ENCODE measurements at places on chromosomes 1 and 21.
A peak's percentile ranks its signal among the peaks of the same experiment; 100 is the strongest.

- DNase-seq, result no peak
These were observed 57.0 kb downstream of the WARS2 start for GRCh38 chr1:119083479-119083878.

DNA sequence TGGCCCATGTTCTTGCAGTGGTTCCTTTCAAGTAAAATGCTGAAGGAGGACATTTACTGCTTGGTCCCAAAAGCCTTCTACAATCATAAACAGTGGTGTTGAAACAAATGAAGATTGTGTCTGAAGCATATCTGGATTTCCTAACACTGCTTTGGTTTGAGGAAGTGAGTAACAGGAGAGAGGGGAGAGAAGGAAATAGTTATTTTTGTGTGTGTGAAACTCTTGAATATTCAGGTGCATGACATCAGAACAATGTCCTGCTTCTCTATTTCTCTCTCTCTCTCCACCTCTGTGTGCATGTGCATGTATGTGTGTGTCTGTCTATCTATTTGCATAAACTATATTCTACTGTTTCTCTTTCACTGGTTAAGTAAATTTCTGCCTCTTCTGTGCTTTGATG lies 61.4 kb upstream of the TNFSF18 start:
- DNase-seq, result peak; percentile 7

DNA sequence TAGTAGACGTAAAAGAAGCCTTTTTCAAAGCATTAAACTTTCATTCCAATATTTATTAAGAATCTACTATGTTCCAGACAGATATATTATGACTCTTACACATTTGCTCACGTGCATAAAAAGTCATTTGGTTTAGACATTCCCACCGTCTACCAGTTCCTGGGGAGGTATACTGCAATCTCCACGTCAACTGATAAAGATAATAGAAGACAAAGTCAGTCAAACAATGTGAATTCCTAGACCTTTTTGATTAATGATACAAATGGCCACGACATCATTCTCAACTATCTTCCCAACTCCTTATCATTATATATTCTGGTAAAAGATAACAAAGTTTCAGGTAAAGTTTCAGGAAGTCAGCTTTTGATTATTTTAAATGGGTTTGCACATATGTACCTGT lies 69.0 kb downstream of the SIPA1L2 start:
- no peak for DNase-seq

- no peak for DNase-seq
These were observed 20.1 kb upstream of the ADAR start for GRCh38 chr1:154628121-154628405.

DNA sequence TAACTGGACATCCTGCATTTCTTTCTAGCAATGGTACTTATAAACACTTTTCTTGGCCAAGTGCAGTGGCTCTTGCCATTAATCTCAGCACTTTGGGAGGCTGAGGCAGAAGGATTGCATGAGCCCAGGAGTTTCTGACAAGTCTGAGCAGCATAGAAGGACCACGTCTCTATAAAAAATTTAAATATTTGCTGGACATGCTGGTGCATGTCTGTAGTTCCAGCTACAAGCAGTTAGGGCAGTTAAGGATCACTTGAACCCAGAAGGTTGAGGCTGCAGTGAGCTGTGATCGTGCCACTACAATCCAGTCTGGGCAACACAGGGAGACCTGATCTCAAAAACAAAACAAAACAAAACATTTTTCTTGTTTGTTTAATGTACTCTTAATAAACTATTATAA lies 434.0 kb downstream of the PLA2G4A start:
- no peak for DNase-seq

GRCh38 chr21:45381036-45381787 lies 23.8 kb upstream of the COL18A1 start:
- no peak for DNase-seq

DNA sequence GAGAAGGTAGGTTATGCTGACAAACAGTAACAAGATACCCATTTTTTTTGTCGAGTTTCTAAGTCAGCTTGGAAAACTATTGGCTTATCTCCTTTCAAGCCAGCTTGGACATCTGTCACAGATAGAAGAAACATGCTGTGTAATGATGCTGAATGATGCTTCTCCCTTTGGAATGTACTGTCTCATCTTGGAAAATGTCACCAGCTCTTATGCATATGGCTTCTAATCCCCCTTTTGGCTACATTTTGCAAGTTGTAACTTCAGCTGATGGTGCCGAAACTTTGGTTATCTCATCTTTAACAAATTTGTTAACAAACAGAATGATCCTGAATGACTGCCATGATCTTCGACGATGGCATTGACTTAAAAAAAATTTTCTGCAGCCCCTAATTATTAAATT lies 68.8 kb upstream of the ST6GALNAC3 start:
- no peak for DNase-seq

GRCh38 chr1:93323185-93323820 lies 22.4 kb upstream of the DR1 start:
- DNase-seq, result no peak

GRCh38 chr1:65141394-65141793 lies 6.6 kb upstream of the AK4 start:
- DNase-seq, result no peak

DNA sequence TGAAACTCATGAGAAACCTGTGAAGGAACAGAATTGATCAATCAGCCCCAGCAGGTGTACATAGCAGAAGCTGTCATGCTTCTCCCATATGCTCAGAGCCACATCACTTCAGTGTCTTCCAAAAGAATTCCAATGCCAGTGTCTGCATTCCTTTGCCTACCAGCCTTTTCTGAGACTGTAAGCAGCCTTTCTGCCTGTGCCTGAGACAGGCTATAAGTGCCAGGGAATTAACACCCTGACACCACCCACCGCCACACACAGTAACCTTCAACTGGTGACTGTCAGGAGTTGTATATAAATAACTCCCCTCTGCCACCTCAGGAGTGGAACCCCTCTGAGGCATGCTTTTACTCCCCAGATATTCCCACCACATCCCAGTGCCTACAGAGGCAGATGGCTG lies 38.1 kb upstream of the SLAMF9 start:
- no peak for DNase-seq

GRCh38 chr21:34354836-34355235 lies 9.0 kb upstream of the KCNE2 start:
- DNase-seq, result no peak

GRCh38 chr1:198978523-198978922 lies 339.7 kb downstream of the PTPRC start:
- DNase-seq, result no peak

- no peak for DNase-seq
These were observed 37.5 kb upstream of the QSOX1 start for GRCh38 chr1:180116964-180117763.

GRCh38 chr1:151846686-151847237 lies 6.8 kb downstream of the THEM5 start:
- no peak for DNase-seq

- DNase-seq, result no peak
These were observed 41.5 kb downstream of the ZYG11B start for GRCh38 chr1:52767596-52768280.

DNA sequence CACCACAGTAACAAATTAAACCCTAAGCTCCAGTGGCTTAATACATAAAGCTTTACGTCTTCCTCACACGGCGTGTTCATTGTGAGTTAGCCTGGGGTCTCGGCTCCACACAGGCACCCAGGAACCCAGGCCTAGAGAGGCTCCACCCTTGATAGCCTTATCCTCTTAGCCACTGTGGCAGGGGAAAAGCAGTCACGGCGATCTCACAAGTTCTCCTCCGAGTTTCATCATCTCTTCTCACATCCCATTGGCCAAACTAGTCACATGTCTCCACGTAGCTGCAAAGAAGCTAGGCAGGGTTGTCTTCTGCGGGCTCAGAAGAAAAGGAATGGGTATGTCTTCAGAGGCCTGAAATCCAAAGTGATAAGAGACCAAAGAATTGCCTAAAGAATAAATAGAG lies 122.3 kb upstream of the GRIK3 start:
- DNase-seq, result no peak

- DNase-seq, result no peak
These were observed 8.8 kb downstream of the TMCC2 start for GRCh38 chr1:205236526-205236925.

DNA sequence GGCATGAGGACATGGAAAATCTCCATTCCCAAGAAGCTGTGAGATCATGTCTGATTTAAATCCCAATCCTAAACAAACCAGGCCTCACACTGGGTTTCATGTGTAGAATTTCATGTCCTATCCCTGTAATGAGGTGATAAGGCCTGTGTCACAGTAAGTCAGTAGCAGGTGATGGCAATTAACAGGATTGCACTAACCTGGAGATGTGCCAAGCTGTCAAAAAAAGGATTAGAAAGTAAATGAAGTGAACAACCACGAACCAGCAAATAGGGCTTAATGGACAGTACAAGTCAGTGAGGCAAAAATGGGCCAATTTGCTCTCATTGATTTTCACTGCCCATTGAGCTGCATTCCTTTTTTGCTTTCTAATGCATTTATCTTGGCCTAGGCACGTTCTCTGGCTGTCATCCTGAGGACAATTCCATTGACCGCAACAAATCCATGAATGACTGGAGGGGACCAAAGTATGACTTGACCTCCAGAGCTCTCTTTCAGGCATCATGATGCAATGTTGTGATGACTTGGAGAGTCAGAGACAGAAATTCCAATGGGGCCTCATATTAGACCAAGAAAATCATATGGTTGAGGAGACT lies 673.6 kb upstream of the ADGRL2 start:
- DNase-seq, result no peak

- DNase-seq, result peak; percentile 45
These were observed 576 bp downstream of the SMIM12 start for GRCh38 chr1:34858901-34859445.

- no peak for DNase-seq
These were observed 35.5 kb downstream of the PDE9A start for GRCh38 chr21:42688841-42689371.

- DNase-seq, result no peak
These were observed 148.2 kb upstream of the KLHDC7A start for GRCh38 chr1:18332576-18332975.

DNA sequence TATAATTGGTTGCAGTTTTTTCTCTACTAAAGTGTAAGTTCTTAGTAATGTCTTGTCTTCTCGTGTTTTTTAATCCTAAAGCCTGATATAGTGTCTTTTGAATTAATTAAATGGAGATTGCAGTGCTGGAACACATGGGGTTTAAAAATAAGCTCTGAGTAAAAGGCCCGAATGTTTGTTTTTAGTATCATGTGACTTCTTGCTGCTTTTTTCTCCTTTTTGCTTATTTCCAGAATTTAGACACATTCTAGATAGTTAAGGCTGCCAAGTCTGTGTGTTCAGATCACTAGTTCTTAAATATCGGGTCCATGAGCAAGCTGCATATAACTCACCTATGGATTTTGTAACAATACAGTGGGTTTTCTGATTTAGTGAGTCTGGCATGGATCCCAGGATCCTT lies 27.5 kb downstream of the KCTD3 start:
- DNase-seq, result no peak

DNA sequence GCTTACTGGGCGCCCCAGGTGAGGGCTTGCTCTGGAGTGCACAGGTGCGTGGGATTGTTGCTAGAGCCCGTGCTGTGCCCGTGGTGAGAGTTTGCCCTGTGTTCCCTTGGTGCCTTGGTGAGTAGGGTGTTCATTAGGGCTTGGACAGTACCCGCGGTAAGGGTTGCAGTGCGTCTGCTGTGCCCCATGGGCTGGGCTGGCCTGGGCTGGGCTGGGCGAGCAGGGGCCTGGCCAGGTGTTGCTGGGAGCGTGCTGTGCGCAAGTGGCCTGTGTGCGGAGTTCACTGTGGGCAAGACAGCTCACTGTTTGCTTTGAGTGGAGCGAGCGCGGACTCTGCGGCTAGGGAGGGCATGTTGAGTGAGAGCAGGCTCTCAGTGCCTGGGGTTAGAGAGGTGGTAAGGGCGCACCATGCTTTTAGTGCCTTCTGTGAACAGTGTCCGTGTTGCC lies 725 bp downstream of the CR1L start:
- DNase-seq, result no peak

DNA sequence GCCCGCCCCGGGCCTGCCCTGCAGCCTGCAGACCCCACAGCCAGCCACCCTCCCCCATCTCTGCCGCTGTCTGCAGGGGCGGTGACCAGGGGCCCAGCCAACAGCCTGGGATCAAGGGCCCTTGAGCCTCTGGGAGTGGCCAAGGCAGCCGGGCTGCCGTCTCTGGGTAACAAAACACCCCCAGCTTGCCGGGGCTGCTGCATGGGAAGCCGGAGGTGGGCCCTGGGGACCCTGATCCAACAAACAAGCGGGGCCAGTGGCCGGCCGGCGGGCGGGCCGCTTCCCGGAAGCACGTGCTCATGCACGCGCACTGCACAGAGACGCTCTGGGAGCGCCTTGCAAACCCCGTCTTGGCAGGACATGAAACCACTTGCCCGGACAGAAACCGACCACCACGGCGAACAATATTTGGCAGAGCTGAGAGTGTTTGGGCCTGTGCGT lies 13.2 kb downstream of the MEGF6 start:
- DNase-seq, result no peak

DNA sequence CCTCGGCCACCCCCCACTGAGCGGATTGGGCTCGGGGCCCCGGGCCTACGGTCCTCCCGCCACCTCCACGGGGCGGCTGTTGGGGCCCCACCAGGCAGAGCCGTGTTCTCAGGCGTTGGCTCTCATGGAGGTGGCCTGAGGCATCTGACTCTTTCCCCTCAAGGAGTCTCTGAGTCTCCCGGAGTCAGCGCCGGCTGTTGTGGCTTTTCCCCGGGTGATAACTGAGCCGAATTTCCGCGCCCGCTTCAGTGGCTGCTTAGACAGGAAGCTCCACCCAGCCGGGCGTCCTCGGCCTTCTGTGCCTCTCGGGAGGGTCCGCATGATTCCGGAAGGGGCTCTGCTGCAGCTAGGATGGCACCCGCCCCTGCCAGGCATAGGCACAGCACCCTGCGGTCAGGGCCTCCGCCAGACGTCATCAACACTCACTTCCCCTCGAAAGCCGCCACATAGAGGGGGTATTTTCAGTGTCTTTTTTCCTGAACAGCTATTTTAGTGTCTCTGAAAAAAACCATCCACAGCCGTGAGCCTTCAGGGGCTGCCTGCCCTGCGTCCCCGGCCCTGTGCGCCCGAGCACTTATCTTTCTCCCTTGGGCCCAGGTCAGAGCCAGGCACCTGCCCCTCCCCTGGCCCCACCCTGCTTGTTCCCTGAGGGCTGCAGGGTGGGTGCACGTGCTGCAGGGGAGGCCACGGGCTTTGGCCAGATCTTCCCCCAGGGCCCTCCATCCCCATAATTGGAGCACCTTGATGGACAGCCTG lies 72.9 kb downstream of the SKI start:
- DNase-seq, result peak; percentile 95

GRCh38 chr21:34128674-34129038 lies 55.3 kb downstream of the MRPS6 start:
- no peak for DNase-seq

GRCh38 chr1:246008363-246008831 lies 498.7 kb downstream of the SMYD3 start:
- DNase-seq, result no peak

- peak; percentile 73 for DNase-seq
These were observed 23.4 kb upstream of the PWP2 start for GRCh38 chr21:44083631-44084291.

- DNase-seq, result no peak
These were observed 89.2 kb downstream of the GPR88 start for GRCh38 chr1:100627054-100627716.

GRCh38 chr1:91450260-91450659 lies 45.6 kb upstream of the HFM1 start:
- no peak for DNase-seq

Measured in CD4-positive, alpha-beta T cell treated with Interleukin-10 for 1 hour (primary cell).